NCI-H774 (cell line): ENCODE measurements at places on chromosomes 16 and 17.

- no peak for DNase-seq
Observed at GRCh38 chr16:19745286-19746010, 27.4 kb downstream of the IQCK start.

GRCh38 chr16:77409311-77409710 lies 25.5 kb downstream of the ADAMTS18 start:
- no peak for DNase-seq

- DNase-seq, result no peak
Observed at GRCh38 chr17:30388321-30389179, 9.8 kb downstream of the CPD start.

- no peak for DNase-seq
Observed at GRCh38 chr16:87076950-87077749, 240.0 kb downstream of the C16orf95 start.

- DNase-seq, result no peak
Observed at GRCh38 chr16:28187595-28188004, 24.2 kb downstream of the XPO6 start.
